ENCODE measurements at places on chromosomes 2 and 18.

GRCh38 chr2:103208916-103209315, 447.1 kb downstream of the TMEM182 start:
- DNase-seq = no peak

DNA sequence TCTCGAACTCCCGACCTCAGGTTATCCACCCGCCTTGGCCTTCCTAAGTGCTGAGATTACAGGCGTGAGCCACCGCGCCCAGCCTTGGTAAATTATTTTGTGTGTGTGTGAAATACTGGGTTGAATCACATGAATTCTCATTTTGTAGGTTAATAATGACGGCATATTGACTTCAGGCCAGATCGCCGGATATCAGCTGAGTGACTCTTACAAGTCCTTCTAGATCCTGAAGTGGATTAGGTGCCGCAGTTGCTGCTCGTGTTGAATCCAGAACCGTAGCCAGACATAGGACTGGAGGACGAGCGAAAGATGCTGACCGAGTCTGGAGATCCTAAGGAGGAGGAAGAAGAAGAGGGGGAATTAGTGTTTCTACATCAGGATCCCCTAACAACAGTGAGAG, 12.2 kb upstream of the KIF3C start:
- no peak for DNase-seq

- DNase-seq = no peak
These were observed 191.8 kb downstream of the LPIN1 start for GRCh38 chr2:11938196-11938595.

GRCh38 chr2:26692279-26692896, at the start of gene KCNK3:
Gene KCNK3 (plus strand): TSS chr2:26692722. CDS start chr2:26692876, 154 bp downstream.
- peak; percentile 52 for DNase-seq

GRCh38 chr2:236744281-236744705, 174.7 kb downstream of the ACKR3 start:
- no peak for DNase-seq

- DNase-seq = no peak
These were observed 13.5 kb downstream of the BOK start for GRCh38 chr2:241571821-241572620.

DNA sequence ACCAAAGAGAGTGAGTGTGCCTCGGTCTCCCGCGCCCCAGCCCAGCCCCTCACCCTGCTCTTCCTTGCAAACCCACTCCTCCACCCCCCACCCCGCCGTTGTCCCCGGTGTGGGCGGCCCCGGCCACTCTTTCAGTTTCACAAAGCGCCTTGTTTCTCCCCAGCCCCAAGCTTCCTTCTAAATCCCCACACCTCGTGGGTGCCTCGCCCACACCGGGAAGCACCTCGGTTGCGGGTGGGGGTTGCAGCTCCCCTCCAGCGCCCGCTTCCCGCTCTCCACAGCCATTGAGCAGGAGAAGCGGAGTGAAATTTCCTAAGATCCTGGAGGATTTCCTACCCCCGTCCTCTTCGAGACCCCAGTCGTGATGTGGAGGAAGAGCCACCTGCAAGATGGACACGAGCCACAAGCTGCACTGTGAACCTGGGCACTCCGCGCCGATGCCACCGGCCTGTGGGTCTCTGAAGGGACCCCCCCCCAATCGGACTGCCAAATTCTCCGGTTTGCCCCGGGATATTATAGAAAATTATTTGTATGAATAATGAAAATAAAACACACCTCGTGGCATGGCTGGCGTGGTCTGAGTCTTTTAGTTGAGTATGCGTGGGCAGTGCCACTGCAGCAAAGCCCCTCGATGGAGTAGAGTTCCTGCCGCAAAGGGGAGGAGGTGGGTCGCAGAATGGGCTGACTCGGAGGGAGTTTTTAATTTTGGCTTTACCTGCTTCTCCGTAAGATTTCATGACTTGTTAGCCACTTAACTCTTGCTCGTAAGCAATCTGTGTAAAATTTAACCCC, 848 bp downstream of the TMSB10 start:
- peak; percentile 76 for DNase-seq

- peak; percentile 85 for DNase-seq
These were observed at the start of gene ANKMY1 for GRCh38 chr2:240557808-240558207. Gene ANKMY1 (minus strand): TSS chr2:240557988. CDS start chr2:240557335, 653 bp downstream.

DNA sequence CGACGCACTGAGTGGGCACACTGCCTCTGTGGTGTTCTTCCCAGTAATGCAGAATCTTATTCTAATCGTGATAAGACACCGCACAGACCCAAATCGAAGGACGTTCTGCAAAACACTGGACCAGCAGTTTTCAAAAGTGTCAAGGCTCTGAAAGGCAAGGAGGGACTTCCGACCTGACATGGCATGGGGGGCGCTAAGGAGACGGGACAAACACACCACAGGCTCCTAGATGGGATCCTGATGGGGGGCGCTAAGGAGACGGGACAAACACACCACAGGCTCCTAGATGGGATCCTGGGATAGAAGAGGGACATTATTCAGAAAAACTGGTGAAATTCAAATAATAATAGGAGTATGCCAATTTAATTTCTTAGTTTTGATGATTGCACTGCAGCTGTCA, 191.4 kb downstream of the LDLRAD4 start:
- no peak for DNase-seq

DNA sequence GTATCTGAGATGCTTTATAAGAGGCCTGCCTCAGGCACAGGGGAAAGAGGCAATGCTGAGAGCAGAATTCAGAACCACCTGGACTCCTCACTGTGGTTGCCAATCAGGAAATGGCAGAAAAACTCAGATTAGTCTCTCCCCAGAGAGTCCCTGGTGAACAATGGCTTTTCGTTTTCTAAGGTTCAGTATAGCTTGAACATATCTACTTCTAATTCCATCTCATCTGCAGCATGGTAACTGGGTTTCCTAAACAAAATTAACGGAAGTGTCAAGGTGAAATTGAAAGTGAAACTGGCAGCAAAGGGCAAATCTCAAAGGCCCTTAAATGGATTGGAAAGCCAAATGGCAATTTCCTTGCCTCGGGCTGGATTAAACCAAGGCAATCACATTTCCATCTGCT, 480.2 kb upstream of the ACVR2A start:
- no peak for DNase-seq

GRCh38 chr2:141207036-141207385, 923.8 kb downstream of the LRP1B start:
- DNase-seq = no peak

DNA sequence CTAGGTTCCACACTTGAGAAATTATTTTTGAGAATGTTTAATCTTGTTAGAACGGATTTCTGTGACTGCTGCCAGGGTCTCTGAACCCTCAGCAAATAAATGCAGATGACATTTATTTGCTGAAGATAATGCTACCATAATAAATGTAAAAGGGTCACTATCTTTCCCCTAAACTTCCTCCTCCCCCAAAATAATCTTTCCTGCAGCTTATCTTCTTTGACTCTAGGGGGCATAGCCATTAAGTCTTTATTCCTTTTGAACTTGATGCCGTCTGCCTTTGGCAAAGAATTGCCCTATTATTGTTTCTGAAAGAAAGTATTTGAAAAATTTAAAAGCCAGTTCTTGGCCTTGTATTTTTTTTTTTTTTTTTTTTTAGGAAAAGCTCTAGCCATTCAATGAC, 63.6 kb upstream of the ACSL3 start:
- DNase-seq = no peak

DNA sequence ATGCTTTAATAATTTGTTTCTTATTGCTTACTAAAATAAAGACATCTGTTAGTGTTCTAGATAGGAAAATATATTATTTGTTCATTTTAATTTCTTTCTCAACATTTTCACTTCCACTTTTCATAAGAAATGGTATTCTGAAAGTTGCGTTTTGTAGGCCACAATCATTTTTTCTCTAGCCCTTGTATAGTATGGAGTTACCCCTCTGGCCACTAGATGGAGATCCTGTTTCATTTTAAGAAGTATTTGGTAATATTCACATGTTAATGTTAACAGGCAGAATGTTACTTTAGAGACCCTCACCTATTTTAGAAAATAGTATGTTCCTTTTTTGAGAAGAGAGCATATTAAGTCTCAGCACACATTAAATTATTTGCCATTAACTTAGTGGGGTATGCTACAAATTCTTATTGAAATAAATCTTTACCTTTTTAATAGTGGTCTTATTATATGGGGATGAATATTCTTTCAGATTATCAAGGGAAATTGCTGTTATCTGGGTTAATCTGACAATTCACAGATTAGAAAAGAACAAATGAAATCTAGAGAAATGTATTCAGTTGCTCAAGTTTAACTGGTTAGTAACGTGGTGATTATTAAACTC, 73.9 kb upstream of the TTC27 start:
- no peak for DNase-seq

DNA sequence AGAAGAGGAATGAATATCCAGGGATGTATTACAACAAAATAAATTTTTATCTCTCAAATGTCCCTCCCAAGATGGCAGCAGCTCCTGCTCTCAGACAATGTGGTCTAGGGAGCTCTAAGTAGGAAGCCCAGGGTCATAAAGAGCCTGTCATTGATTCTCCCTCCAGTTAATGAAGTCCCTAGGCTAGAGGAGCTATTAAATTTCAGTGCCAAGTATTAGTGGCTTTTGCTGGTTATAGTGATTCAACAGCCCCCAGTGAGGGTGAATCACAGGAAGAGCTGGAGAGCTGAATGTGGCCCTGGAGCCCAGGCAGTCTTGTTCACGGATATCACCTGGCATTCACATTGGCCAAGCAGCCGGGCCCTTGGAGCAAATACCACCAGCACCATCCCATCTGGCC, 109.8 kb upstream of the YPEL5 start:
- no peak for DNase-seq

DNA sequence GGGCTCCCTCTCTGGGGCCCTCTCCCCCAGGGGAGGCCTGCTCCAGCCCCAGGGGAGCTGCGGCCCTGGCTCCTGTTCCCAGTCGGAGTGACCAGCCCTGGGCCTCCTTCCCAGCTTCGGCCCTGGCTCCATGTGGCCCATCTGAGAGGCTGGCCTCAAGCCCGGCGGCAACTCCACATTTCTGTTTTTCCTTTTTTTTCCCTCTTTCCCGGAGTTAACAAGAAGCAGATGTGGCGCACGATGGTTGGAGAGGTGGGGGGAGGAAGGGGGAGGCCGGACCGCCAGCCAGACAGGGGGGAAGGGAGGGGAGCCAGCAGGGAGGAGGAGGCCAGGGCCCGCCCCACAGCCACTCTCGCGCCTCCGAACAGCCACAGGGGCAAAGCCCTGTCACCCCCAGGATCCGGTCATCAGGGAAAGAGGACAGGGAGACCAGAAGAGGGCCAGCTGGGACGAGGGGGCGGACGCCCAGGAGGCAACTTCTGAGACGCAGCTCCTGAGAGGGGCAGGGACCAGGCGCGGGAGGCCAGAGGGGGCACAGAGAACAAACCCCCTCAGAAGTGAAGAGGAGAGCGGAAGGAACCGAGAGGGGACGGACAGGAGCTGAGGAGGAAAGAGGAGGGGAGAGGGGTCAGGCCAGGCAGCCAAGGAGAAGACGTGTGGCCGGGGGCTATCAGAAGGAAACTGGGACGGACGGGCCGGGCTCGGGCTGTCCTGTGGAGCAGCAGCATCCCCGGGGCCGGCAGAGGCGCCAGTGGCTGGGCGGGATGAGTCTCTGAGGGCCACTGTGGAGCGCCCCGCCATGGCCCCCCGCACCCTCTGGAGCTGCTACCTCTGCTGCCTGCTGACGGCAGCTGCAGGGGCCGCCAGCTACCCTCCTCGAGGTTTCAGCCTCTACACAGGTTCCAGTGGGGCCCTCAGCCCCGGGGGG, at the start of gene EMILIN1:
TSS of gene EMILIN1 (plus strand) at position 349 of the 928 bp plus-strand sequence. CDS start at position 800, 451 bp downstream.
- no peak for DNase-seq

DNA sequence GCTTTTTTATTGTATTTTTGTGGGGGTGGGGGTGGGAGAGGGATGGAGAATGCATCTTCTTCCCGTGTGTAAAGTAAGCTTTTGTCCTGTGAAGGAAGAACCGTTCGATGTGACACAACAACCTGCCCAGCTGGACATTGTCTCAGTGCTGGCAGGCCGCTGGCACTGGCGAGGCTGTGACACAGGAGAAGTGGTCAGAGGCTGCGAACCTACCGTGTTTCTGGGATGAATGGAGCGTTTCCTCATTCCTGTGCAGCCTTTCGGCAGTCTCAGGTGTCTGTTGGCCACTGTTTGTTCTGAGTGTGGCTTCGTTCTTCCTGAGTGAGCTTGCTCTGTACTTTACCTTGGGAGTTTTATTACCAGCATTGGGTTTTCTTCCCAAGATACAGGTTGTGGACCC, 8.0 kb downstream of the RAMP1 start:
- DNase-seq = peak; percentile 8

DNA sequence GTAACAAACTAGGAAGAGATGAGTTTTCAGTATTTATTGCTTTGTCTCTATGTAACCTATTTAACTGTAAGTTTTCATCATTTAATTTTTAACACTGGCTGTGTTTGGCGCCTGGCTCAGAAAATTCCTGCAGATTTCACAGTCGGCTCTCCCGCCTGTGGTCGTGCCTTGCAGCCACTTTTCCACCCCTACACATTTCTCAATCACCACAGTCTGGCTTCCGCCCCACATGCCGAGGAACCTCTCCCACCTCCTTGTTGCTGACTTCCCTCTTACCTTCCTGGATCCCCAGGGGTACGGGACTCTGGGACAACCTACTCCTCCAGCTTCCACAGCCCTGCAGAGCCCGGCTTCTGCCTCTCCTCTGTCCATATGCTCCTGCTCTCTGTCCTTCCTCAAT, 41.6 kb upstream of the MGAT4A start:
- no peak for DNase-seq

GRCh38 chr2:109318949-109319342, 189.9 kb downstream of the SH3RF3 start:
- DNase-seq = no peak

GRCh38 chr2:39851651-39852110, 72.6 kb upstream of the THUMPD2 start:
- no peak for DNase-seq

- no peak for DNase-seq
These were observed 151.4 kb downstream of the DYSF start for GRCh38 chr2:71604726-71605120.

Data from activated T-cell treated with anti-CD3 and anti-CD28 coated beads, Interleukin-2, amount 50 U/mL, for 48 hours (primary cell).